ENCODE measurements at places on chromosomes 2 and 18.

DNA sequence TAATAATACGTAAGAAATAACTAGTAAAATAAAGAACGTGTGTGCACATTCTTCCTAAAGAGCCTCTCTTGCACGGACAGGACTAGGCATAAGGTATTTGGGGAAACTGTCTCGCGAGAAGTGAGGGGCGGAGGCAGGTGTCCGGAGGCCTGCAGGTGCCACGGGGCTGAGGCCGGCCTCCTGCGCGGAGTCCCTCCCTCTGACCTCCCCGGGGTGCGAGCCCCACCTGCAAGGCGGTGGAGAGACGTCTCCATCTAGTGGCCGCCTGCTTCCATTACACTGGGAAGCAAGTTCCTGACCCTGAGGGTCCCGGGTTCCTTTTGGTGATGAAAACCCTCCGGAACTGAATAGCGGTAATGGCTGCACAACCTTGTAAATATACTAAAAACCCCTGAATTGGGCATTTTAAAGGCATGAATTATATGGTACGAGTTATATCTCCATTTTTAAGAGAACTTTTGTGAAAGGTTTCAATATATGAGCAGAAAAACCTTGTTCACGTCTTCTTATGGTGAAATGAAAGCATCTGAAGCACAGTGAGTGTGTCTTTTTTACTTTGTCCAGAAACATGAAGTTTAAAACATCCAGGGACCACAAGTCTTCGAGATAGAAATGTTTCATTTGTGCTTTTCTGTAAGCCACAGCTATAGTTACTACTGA, 35.5 kb upstream of the CTDP1 start:
- peak; percentile 43 for DNase-seq

GRCh38 chr2:236872981-236873380, 212.7 kb upstream of the COPS8 start:
- DNase-seq = no peak

GRCh38 chr2:134360745-134361487, 107.0 kb downstream of the MGAT5 start:
- DNase-seq = no peak

GRCh38 chr18:9845256-9845655, 40.5 kb upstream of the TXNDC2 start:
- peak; percentile 41 for DNase-seq

GRCh38 chr2:148201075-148202004, 180.4 kb downstream of the MBD5 start:
- peak; percentile 27 for DNase-seq

DNA sequence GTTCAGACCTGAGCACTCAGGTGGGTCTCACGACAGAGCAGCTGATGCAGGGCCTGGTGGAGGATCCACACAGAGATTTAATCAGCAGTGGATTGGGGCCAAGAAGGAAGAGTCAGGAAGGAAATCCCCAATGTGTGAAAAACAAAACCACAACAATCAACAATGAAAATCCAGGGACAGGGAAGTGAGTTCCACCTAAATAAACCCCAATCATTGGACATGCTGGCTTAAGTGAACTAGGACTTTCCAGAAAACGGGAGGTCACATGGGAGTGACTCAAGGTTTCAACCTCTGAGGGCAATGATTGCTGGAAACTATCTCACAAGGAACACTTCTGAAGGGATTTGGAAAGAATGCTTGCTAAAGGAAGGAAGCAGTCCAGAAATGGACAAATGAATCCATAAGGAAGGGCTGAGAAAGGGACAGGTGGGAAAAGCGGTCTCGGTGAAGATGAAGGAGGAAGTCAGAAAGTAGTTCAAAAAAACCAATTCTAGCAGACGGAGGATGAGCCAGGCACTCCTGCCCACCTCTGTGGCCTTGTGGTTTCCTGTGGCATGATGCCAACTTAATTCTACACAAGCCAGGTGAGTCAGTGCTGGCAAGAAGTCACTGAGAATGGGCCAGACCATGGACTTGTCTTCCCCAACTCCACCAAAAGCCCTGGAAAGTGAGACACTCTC, 15.4 kb upstream of the XDH start:
- peak; percentile 40 for DNase-seq

DNA sequence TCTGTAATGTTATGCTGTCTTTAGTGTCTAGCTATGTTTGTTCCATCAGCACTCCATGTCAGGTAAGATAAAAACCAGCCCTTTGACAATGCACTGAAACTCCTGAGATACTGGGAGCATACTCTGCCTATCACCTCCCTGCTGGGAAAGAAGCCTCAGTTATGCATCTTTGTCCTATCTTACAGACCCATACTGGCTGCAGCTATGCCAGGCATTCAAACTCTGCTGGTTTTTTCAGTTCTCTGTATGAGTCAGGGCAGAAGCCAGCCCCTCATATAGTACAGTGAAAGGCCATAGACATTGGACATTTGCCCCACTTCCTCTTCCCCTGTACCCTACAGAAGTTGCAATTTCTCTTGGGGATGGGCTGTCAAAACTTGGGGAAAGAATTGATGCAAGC, 181.1 kb upstream of the RGPD4 start:
- no peak for DNase-seq

- DNase-seq = no peak
Observed at GRCh38 chr2:9702604-9703084, 71.8 kb upstream of the YWHAQ start.

- no peak for DNase-seq
Observed at GRCh38 chr2:68689553-68690537, 44.8 kb upstream of the ARHGAP25 start.

DNA sequence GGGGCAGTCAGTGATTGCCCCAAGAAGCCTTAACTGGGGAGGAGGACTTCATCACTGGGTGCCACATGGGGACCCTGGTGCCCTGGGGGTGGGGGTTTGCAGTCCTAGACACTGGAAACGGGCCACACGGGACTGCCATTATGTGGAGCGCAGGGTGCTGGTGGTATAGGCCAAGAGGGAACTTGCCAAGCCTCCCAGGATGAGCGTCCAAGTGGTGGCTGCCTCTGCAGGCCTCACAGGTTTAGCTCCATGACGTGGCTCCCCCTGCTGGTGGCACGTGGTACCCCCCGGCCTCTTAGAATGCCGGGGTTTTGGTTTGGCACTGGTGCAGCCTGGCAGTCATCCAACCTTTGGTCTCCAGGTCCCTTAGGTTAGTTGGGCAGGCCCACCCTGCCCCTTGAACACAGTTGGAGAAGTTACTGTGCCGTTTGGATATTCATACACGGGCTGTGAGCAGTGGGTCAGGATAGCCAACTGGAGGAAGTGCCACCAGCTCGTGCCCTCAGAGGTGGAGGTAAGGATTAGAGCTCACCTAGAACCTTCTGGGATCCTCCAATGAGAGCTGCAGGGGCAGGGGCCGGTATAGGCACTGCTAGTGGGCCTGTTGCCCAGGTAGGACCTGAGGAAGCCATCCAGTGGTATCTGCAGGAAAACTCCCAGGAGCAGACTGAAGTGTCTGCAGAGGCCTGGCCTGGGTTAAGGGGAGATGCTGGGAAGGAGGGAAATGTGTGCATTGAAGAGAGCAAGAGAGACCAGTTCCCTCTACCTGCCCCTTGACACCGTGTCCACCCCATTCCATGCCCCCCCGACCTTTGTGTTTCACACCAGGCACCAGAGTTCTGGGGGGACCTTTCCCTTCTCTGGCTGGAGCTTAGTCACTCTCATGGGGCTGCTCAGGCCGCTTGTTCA, 5.7 kb downstream of the PTMA start:
- DNase-seq = peak; percentile 88

DNA sequence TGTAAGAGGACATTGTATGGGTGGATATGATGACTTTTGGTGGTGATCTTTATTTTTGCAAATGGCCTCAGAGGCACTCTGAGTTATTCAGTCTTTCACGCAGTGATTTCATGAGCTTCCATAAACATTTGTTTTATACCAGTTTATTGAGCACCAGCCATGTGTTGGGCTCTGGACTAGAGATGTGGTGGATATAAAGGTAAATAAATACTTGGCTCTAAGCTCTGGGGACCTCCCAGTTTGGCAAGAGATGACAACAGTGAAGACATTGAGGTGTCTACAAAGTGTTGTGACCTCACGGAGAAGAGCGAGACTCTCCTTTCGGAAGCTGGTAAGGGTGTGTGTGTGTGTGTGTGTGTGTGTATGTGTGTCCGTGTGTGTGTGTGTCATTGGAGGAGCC, 146.4 kb downstream of the TANC1 start:
- no peak for DNase-seq

All from astrocyte of the spinal cord (primary cell).